ENCODE measurements at places on chromosomes 3 and 15. TPM values are rescaled to one million over a fixed set of nuclear protein-coding genes. Genes with fewer than 3 reads are reported as not detected.

DNA sequence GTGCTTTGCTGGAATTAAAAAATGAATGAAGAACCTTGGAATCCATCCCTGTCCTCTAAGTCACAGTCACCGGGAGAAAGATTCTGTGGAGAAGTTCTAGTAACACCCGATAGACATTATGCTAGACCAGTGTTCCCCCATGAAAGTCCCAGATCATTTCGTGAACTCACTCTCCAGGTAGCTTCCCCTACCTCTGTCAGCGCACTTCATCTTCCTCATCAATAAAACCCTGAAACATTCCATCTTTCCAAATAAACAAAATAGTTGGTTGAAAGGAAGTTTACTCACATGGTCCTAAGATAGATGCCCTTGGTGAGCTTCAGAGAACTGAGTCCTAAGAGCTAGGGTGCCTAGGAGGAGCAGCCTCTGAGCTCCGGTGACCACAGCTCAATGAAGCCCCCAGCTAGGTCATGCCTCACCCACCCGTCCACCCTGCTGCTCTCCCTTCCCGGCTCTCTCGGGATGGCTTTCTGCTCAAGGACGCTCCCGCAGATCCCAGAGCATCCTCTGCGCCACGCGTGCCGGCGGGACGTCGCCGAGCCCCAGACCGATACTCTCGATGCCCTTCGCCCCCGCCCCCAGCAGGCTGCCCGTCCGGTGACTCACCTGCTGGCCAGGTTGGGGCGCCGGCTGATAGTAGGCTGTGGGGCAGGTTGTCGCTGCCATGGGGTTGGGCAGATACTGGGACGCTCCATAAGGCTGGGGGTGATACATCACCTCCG lies 776 bp downstream of the VGLL3 start:
- H3K4me3 ChIP-seq = peak overlapping the region; percentile 65
- peaks cover 62% of the 10 kb centered on the region for H3K27me3 ChIP-seq
- no peak for DNase-seq
- no peaks in the 10 kb centered on the region for H3K4me1 ChIP-seq
- no peaks in the 10 kb centered on the region for H3K36me3 ChIP-seq

DNA sequence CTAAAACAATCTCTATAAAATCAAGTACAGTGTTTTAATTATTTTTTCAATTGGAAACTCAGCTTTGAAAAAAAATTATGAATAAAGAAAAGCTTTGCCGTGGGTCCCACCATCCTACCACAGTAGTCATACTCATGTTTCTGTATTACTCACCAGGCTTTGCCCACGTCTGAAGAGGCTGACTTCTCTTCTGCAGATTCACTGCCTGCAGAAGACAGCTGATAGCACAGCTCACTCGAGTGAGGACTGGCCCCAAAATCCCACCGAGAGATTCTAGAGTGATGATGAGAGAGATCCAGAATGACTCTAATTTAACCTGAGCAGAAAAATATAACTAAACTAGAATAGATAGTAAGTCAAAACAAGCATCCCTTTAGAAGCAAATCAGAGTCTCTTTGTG lies 11.9 kb downstream of the C2CD4B start:
- H3K4me1 ChIP-seq = no peaks in the 10 kb centered on the region
- H3K27ac ChIP-seq = no peak overlapping the region
- H3K27me3 ChIP-seq = peaks cover 18% of the 10 kb centered on the region
- no peaks in the 10 kb centered on the region for H3K36me3 ChIP-seq

GRCh38 chr3:32257042-32257441 lies 18.6 kb downstream of the CMTM8 start:
- no peak for DNase-seq
- no peak overlapping the region for H3K4me3 ChIP-seq
- no peaks in the 10 kb centered on the region for H3K36me3 ChIP-seq
- no peaks in the 10 kb centered on the region for H3K4me1 ChIP-seq

DNA sequence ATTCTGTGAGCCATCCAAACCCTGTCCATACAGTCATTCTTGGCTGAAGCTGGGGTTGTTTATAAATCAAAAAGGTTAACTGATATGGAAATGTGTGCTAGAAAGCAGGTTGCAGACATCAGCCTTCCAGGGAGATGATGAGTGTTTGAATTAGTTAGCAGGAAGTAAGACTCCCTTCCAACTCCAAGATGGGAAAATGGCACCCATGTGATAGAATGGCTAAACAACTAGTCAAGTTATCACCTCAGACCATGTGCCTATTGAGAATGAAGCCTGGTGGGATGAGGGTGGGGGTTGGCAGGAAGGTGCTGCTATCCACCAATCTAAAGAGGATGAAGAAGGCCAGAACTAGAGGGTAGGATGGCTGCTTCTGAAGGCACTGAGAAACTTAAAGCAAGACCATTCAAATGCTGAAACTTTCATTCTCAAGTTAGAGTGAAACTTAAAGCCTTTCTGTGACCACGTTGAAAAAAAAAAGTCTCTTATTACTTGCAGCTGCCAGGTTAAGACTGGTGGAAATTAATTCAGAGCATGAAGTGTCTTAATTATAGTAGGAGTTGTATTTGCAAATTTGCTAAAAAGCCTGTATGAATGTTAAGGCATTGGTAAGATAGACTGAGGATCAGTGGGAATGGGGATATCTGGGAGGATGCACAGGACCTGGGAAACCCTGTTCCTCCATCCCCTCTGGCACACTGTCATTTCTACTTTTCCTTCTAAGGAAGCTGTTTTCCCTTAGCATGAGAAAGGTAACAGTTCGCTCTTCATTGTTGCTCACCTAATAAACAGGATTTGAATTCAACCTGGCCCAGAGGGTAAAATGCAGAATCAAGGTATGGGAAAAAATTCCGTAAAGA lies 36.8 kb downstream of the CCR3 start:
- no peak for DNase-seq
- no peaks in the 10 kb centered on the region for H3K36me3 ChIP-seq
- H3K27me3 ChIP-seq = no peaks in the 10 kb centered on the region
- H3K4me1 ChIP-seq = no peaks in the 10 kb centered on the region

DNA sequence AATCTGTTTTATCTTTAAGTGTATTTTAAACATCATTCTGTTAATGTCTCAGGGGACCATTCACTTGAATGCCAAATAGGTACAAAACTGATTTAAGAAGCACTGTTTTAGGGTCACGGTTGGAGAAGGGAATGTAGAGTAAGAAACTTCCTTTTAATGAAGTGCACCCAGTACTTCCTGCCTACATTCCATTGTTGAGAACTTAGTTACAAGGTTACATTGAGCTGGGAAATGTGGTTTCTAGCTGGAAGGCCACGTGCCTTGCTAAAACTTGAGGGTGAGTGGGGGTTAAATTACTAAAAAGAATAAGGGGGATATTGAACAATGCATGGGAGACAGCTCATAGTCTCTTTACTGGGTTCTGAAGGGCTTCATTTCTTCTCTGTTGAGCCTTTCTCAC lies 78.3 kb upstream of the TBC1D5 start:
- no peaks in the 10 kb centered on the region for H3K36me3 ChIP-seq
- H3K4me3 ChIP-seq = no peak overlapping the region
- no peaks in the 10 kb centered on the region for H3K4me1 ChIP-seq
- no peaks in the 10 kb centered on the region for H3K27me3 ChIP-seq
- H3K27ac ChIP-seq = no peak overlapping the region

DNA sequence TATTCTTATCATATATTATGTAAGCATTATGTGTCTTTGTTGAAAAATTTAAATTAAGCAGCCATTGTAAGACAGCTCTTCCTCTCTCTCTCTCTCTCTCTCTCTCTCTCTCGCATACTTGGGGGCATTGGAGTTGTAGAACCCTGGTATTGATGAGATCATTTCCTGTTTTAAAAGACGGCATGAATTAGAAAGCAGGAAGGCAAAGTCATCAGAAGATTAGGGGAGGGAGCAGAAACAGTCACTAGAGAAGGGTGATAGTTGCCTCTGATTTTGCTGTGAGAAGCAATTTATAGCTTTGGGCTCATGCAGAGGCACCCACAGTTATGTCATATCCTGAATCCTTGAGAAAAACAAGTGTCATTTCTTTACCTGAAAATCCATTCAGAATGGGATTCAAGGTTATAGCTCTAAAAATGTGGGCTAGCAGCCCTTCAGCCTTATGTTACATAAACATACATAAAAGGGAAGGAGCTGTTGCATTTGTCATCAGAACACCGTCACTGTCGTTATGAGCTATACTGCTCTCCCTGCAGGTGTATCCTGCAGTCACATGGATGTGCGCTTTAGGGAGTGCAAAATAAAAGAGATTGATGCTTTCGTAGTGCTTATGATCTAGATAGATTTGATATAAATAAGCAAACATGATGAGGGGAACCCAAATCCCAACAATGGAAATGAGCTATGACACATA lies 213.8 kb downstream of the NR1D2 start:
- no peak for DNase-seq
- no peaks in the 10 kb centered on the region for H3K4me1 ChIP-seq

DNA sequence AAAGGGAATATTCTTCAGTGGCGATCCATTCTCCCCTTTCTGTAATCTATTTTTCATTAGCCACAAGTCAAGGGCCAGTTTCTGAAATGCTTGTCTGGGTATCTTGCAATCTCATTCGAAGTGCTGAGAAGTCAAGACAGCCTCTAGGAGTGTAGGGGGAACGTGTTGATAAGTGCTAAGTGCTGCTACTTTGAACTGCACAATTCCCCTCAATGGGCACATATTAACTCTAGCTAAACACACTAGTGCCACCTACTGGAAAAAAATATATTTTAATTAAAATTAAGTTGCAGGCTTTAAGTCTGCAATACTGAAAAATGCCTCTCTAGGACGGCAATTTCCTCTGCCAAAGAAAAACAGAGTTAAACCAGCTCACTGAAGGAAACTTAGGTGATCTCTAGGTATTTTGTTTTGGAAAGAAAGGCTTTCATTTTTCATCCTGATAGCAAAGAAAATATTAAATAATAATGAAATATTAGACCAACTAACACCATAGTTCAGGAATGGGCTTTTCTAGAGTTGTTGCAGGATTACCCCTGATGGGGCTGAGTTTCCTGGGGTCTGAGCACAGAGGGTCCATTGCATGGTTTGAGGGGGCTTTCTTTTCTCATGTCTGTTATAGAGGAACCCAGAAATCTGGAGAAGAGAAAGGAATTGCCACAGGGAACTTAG lies 181.9 kb upstream of the KBTBD8 start:
- H3K4me3 ChIP-seq = no peak overlapping the region
- no peak overlapping the region for H3K27ac ChIP-seq

DNA sequence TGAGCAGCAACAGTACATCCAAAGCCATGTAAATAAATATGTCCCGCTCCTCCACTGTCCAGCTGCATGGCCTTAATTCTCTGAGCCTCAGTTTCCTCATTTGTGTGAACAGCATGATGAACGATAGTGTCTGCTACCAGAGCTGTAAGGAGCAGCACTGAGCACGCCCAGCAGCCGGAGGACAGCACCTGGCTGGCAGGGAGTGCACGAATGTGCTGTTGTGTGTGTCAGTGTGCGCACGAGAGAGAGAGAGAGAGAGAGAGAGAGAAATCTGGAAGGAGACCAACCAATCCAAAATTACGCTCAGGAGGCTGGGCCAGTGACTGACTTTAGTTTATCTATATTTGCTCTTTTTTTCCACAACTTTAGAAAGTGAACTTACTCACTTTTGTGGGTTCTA lies 26.6 kb upstream of the PLXNA1 start:
- H3K36me3 ChIP-seq = no peaks in the 10 kb centered on the region
- no peaks in the 10 kb centered on the region for H3K27me3 ChIP-seq
- no peak overlapping the region for H3K27ac ChIP-seq
- H3K4me1 ChIP-seq = no peaks in the 10 kb centered on the region

GRCh38 chr3:45134758-45135521 lies 11.2 kb downstream of the CDCP1 start:
- H3K4me1 ChIP-seq = peaks cover 19% of the 10 kb centered on the region
- no peaks in the 10 kb centered on the region for H3K27me3 ChIP-seq
- DNase-seq = peak; percentile 72
- no peaks in the 10 kb centered on the region for H3K36me3 ChIP-seq
- H3K4me3 ChIP-seq = no peak overlapping the region

- H3K27me3 ChIP-seq = peaks cover 23% of the 10 kb centered on the region
- peak; percentile 23 for DNase-seq
Observed at GRCh38 chr3:160224256-160224655, 966 bp upstream of the C3orf80 start.

DNA sequence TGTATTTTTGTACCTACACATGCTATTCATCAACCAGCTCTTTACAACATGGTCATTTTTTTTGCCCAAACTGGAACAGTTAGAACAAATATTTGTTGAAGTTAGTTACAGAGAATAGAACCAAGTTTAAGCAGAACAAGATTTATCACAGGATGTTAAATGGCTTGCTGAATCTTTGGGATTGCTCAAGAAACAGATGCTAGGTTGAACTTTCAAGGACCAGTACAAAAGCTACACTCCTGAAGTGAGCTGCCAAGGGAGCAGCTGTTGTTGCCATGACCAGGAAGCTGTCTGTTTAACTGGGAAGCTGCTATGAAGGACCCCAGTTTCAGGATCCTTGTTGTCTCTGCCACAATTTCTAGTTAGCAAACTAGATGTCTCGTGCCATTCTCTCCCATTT lies 53.7 kb downstream of the ZIC1 start:
- no peaks in the 10 kb centered on the region for H3K27me3 ChIP-seq
- no peak for DNase-seq
- H3K4me3 ChIP-seq = no peak overlapping the region
- no peaks in the 10 kb centered on the region for H3K4me1 ChIP-seq
- no peak overlapping the region for H3K27ac ChIP-seq

DNA sequence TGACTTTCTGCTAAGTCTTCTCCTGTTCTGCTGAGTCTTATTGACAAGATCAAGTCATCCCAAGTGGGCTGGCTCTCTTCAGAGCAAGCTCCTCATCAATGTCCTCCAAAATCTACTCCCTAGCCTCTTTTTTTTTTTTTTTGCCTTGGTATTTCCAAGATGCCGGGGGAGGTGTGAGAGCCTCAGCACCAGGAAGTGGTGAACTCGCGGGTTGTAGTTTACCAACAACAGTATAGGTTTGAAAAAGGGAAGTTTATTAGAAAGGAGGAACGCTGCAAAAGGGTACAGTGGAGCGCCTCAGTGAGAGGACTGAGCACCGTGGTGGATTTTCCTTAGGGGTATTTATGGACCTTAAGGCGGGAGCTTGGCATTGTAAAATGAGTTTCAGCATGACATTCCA lies 94.3 kb upstream of the SGO1 start:
- no peak for DNase-seq
- H3K4me3 ChIP-seq = no peak overlapping the region
- H3K36me3 ChIP-seq = no peaks in the 10 kb centered on the region
- no peaks in the 10 kb centered on the region for H3K4me1 ChIP-seq

DNA sequence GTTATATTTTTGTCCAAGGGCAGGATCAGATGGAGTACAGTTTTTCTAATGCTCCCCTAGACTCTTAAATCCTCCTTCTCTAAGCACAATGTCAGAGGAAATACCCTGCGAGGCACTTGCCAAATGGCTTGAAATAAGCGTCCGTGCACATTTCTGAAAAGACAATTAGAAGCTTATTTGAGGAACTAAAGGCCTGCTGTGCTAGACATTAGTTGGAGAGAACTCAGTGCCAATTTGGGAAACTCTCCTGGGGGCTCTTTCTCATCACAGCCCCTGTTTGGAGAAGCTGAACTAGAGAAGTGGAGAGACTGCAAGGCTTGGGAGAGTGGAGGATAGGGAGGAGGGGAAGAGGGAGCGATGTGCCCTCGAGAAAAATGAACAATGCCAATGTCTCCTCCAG lies 247.6 kb upstream of the C2CD4B start:
- H3K27ac ChIP-seq = no peak overlapping the region
- H3K4me3 ChIP-seq = no peak overlapping the region
- no peaks in the 10 kb centered on the region for H3K4me1 ChIP-seq

Gene GABRA5
- 0.10 TPM for polyA plus RNA-seq

Gene SUMF1
- polyA plus RNA-seq = 23.5 TPM

Gene ZPLD1
- polyA plus RNA-seq = not detected

Gene HTD2
- 36.0 TPM for polyA plus RNA-seq

Gene TBC1D21
- polyA plus RNA-seq = not detected

Gene ACOX2
- 42.5 TPM for polyA plus RNA-seq

Gene MINAR1
- 0.36 TPM for polyA plus RNA-seq

Gene GOLGA8T
- polyA plus RNA-seq = not detected

All from cardiac muscle cell (in vitro differentiated cells and primary cell).